NCI-H1930 (cell line): ENCODE measurements at places on chromosomes 1 and 21.

- no peak for DNase-seq
These were observed 588.0 kb upstream of the BEND5 start for GRCh38 chr1:49364676-49365075.

- peak; percentile 10 for DNase-seq
These were observed 25.9 kb upstream of the DNAJC11 start for GRCh38 chr1:6727535-6727934.

DNA sequence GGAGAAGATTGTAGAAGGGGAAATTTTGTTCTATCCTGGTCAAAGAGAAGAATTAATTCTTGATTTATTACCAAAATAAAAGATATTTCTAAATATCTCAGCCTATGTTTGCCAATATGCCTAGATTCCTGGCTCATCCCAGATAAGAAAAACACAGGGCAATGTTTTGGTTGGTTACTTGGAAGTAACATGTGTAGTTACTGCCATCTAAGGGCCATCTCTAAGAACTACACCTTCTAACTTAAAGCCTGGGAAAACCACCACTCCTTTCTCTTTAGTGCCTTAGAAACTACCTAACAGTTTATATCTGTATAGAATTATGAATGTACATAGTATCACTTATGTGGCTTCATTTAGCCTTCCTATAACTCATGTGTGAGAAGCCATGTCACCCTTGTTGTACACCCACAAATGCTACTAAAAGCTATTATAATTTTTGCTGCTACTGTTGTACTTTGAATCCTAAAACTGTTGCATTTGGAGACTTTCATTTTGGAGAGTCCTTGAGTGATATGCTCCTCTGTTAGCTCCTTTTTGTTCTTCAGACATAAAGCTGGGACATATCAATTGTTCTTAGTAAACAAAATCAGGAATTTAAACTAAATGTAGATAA, 4.5 kb downstream of the AIM2 start:
- peak; percentile 17 for DNase-seq

GRCh38 chr1:5244631-5245285, 590.3 kb downstream of the AJAP1 start:
- no peak for DNase-seq

GRCh38 chr1:67404212-67404620, 26.0 kb downstream of the SERBP1 start:
- no peak for DNase-seq

DNA sequence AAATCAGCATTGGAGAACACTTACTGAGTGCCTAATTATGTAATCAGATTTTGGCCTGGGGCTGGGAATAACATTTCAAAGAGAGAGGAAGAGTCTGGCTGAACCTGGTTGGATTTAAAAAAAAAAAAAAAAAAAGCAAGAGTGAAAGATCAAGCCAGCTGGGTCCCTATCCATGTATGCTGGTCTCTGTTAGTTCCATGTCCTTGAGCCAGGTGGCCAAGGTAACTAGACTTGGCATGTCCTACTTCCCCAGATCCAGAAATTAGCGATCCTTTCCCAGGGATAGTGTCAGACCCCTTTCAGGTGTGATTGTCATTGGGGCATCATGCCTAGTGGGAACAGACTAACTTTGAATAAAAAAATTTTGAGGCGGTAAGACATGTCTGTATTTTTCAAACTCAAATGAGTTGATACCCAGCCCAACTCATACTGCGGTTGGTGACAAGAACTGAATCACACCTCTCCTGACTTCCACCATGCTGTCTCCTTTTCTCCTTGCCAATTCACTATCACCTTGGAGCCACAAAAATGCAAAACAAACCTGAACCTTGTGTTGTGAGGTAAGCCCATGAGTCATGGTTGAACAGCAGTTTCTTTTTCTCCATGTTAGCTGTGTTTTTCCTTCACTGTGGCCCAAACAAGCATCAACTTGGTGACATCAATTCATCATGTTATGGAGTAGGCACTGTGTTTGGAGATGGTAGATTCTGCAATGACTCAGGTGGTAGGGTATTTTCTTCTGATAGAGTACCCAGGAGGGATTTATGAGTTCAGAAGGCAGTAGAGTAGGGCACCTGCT, 24.5 kb upstream of the PPP2R5A start:
- DNase-seq: no peak

DNA sequence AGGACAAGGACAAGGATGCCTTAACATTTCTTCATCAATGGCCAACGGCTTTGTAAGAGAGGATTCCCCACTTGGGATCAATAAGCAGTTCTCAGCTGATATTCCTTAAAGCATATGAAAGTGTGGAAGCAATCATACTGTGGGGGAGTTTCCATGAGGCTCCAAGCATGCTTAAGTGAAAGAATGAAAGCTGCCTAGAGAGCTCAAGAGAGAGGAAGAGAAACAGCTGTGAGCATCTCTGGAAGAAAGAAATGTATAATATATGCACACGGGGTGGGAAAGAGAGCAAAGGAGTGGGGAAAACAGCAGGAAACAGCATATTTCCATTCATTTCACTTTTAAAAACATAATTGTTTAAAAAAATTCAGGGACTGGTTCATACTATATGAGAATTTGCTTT, 94.7 kb upstream of the WARS2 start:
- no peak for DNase-seq

DNA sequence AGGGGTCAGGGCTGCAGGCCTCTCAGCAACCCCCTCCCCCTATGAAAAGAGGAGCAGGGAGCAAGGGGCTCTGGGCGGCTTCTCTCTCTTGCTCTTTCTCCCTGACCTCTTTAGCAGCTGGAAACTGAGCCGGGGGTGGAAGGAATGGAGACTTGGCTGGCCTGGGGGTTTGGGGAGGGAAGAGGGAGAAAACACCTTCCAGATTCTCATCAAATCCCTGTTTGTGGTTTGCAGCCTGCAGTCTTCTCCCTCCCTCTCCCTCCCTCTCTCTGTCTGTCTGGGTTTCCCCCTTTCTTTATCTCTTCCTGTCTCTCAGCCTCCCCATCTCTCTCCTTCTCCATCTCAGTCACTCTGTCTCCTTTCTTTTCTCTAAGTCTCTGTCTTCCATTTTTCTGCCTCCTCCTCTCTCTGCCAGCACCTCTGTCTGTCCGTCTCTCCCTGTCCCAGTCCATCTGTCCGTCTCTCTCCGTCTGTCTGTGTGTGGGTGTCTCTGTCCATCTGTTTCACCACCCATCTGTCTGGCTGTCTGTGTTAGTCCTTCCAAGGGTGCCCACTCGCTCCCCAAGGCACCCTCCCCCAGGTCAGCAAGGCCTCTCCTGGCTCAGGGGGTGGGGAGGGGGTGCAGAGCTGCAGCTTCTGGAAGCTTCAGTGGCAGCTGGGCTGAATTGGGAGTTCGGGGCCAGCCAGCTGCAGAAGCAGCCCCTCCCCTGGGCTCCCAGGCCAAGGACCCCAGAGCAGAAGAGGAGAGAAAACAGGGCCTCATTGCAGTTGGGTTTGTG, 6.2 kb downstream of the AHDC1 start:
- DNase-seq: no peak

DNA sequence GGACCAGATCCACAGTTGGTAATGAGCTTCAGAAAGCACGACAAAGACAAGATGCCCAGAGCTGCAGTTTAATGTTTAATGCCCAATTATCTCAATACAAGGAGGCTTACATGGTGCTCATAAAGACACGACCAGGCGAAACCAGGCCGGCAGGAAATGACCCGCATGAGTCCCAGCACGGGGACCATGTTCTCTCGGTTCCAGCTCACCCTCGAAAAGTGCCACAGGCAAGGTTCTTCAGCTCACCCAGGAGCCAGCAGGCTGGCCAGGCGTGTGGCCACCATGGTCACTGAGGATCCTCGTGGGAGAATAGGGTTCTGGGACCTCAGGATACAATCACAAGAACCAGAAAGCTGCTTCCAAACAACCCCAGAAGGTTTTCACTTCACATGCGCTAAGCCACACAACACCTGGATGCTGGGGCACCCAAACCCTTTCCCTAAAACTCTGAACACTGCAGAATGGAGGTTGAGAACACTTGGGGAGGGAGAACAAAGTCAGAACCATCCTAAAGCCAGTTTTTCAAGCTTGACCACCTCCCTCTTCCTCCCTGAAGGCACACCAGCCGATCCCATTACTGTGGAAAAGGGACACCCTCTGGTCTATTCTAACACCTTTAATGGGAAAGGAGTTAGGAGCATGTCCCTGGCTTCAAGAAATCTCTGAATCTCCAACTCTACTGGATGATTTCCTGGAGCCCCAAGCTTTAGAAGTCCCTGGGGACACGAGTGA, 22.6 kb upstream of the ASAP3 start:
- no peak for DNase-seq

GRCh38 chr1:202105571-202106339, 17.0 kb upstream of the GPR37L1 start:
- DNase-seq: no peak

- no peak for DNase-seq
These were observed 43.3 kb upstream of the TSNAX start for GRCh38 chr1:231485029-231485784.

- no peak for DNase-seq
These were observed 5.9 kb downstream of the UCK2 start for GRCh38 chr1:165833358-165833757.

DNA sequence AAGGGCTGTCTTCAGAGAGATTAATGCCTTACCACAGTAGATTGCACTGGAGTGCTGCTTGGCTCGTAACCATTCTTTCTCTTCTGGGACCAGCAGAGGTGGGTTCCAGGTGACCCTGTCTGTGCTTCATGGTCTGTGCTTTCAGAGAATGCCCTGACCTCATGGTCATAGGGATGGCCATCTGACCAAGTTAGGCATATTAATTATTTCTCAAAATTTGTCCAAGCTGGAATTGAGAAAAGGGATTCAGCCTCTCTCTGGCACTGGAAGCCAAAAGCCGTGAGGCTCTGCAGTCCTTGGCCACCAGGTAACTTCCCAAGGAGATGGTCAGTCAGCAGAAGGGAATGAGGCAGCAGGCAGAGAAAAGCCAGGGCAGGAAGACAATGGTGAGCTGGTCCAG, 37.2 kb upstream of the TSPAN2 start:
- no peak for DNase-seq

DNA sequence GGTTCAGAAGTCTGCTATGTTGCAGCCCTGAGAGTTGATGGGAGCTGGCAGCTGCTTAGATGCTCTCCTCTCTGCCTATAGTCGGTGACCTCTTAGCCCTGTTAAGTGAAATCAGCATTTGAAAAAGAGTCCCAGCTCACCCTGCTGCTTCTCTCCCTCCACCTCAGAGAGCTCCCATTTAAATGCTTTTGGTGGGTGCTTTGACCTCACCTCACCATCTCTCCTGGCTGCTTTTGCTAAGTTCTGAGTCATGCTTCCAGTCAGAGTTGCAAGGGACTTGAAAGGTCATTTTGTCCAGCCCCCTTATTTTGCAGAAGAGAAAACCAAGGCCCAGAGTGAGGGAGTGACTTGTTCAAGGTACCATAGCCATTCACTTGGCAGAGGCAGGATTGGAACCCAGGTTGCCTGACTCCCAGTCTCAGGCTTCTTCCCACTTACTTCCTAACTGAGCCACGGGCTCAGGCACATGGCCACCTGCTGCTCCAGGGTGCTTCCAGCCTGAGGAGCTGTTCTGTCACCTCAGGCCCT, 3.3 kb downstream of the MAPKAPK2 start:
- DNase-seq: no peak

- DNase-seq: no peak
These were observed 140.2 kb upstream of the TIAM1 start for GRCh38 chr21:31484219-31484618.

GRCh38 chr1:203325026-203325417, 19.7 kb downstream of the BTG2 start:
- DNase-seq: no peak

GRCh38 chr1:66686406-66686805, 65.9 kb upstream of the DYNLT5 start:
- no peak for DNase-seq

GRCh38 chr1:205729945-205730610, 19.9 kb downstream of the NUCKS1 start:
- DNase-seq: no peak

DNA sequence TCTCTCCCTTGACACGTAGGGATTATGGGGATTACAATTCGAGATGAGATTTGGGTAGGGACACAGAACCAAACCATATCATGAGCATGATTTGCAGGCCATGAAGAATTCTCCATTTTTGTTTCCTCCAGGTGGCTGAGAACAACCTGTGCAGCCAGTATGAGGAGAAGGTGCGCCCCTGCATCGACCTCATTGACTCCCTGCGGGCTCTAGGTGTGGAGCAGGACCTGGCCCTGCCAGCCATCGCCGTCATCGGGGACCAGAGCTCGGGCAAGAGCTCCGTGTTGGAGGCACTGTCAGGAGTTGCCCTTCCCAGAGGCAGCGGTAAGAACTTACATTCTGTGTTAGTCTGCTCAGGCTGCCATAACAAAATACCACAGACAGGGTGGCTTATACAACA, 9.7 kb downstream of the MX1 start:
- no peak for DNase-seq

GRCh38 chr1:232339073-232339472, 290.9 kb downstream of the SIPA1L2 start:
- DNase-seq: no peak

DNA sequence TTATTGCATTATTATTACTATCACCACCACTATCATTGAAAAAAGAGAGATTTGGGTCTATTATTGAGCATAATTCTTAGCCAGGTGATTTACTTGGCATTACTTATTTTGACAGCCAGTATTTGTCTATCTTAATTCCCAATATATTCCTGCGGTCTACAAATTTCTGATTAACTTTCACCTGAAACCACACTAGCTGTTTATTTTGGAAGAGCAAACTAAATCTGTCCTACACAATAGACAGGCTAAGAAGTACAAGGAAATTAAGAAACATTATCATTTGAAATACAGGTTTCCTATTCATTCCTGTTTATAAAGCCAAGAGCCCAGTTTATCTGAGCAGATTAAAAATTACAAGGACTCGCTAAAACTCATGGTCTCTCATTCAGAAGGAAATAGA, 6.9 kb upstream of the LYST start:
- DNase-seq: no peak

DNA sequence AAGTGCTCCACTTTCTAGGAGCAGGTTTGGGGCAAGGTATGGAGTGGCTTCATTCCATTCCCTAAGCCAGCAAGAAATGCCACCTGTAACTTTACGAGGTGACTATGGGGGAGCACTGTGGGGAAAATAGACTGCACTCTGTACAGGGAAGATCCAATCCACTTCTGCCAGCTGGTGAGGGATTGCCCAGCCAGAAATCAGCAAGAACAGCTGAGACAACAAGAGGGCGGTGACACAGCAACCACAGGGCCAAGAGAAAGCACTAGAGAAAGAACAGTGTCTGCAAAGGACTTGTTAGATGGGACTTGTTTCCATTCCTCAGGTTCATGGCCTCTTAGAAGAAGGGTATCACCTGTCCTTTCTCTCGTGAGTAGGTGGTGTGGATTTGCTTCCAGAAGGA, 19.6 kb downstream of the CAPN8 start:
- no peak for DNase-seq

- DNase-seq: no peak
These were observed 29.6 kb downstream of the KCNN3 start for GRCh38 chr1:154840269-154841176.

GRCh38 chr1:168613038-168613451, 36.6 kb downstream of the XCL1 start:
- DNase-seq: no peak

DNA sequence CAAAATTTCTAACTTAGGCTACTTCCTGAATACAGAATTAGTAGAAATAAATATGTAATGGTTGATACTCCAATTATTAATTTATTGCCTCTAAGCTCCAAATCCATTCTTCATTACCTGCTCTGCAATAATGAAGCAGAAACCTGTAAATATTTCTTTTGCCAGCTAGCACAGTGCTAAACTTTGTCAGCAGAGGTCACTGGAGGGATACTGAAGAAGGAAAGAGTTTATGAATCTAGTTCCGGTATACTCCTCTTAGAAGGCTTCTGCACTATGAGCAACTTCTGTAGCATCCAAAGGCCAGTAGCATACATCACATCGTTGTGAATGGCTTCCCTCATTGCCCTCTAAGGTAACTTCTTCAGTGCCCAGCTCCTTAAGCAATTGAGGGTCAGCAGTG, 81.0 kb upstream of the LHX8 start:
- no peak for DNase-seq
